ENCODE measurements at places on chromosomes 6 and 20. TPM values are rescaled to one million over a fixed set of nuclear protein-coding genes. Genes with fewer than 3 reads are reported as not detected.

POU3F2 gene
- total RNA-seq = not detected

SUN5 gene
- not detected for total RNA-seq

ID1 gene
- total RNA-seq = 0.71 TPM

EDN3 gene
- total RNA-seq = not detected

SLC32A1 gene
- total RNA-seq = not detected

AGER gene
- 15.2 TPM for total RNA-seq

PRSS35 gene
- not detected for total RNA-seq

OPRM1 gene
- total RNA-seq = not detected

TP53TG5 gene
- total RNA-seq = 0.19 TPM

BANF2 gene
- total RNA-seq = not detected

PNLDC1 gene
- 0.30 TPM for total RNA-seq

ZNF165 gene
- 1.7 TPM for total RNA-seq

RHAG gene
- not detected for total RNA-seq

GRM4 gene
- 0.08 TPM for total RNA-seq

TAAR1 gene
- total RNA-seq = not detected

EDN1 gene
- total RNA-seq = not detected

LAMA4 gene
- total RNA-seq = not detected

LTB gene
- total RNA-seq = 178 TPM

ZNF133 gene
- 7.8 TPM for total RNA-seq

TRIM10 gene
- total RNA-seq = not detected

SSTR4 gene
- not detected for total RNA-seq

SRMS gene
- total RNA-seq = not detected

PPIL4 gene
- 30.6 TPM for total RNA-seq

AGPAT1 gene
- 43.5 TPM for total RNA-seq

NR2E1 gene
- total RNA-seq = not detected

MYL9 gene
- 0.19 TPM for total RNA-seq

GSTA2 gene
- total RNA-seq = not detected

FAM83C gene
- not detected for total RNA-seq

SESN1 gene
- 10.3 TPM for total RNA-seq

ZNF831 gene
- 5.4 TPM for total RNA-seq

RIPOR3 gene
- not detected for total RNA-seq

KCNQ2 gene
- total RNA-seq = not detected

CST2 gene
- total RNA-seq = not detected

DPPA5 gene
- total RNA-seq = not detected
